ENCODE measurements at places on chromosomes 12 and 14.

GRCh38 chr14:76753541-76754198 is 7.6 kb upstream of the VASH1 start:
- no peak for DNase-seq

DNA sequence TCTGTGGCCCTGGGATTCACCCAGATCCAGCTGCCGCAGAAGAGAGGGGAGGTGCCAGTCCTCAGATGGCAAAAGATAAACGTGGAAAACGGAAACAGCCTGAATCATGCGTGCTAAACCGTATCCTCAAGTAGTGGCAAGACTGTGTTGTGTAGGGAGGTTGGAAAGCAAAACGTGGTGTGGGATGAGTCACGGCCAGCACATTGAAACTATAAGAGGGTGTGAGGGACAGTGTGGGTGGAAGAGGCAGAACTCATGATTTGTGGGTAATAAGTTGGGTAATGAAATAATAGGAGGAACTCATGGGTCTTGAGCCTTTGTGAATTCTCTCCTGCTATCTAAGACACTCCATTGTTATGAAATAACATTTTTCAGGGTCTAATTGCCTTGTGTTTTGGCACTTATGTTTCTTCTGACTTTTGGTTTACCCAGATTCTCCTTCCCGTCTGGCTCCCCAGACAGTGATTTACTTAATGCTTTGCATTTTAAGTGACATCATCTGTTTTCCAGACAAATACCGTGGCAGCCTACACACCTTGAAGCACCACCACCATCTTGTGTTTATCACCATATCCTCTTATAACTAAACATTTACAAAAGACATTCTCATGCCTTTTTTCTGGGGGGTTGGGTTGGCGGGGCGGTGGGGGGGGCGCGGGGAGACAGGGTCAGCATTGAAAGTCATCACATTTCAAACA is 62.3 kb upstream of the PTCSC3 start:
- DNase-seq = no peak

DNA sequence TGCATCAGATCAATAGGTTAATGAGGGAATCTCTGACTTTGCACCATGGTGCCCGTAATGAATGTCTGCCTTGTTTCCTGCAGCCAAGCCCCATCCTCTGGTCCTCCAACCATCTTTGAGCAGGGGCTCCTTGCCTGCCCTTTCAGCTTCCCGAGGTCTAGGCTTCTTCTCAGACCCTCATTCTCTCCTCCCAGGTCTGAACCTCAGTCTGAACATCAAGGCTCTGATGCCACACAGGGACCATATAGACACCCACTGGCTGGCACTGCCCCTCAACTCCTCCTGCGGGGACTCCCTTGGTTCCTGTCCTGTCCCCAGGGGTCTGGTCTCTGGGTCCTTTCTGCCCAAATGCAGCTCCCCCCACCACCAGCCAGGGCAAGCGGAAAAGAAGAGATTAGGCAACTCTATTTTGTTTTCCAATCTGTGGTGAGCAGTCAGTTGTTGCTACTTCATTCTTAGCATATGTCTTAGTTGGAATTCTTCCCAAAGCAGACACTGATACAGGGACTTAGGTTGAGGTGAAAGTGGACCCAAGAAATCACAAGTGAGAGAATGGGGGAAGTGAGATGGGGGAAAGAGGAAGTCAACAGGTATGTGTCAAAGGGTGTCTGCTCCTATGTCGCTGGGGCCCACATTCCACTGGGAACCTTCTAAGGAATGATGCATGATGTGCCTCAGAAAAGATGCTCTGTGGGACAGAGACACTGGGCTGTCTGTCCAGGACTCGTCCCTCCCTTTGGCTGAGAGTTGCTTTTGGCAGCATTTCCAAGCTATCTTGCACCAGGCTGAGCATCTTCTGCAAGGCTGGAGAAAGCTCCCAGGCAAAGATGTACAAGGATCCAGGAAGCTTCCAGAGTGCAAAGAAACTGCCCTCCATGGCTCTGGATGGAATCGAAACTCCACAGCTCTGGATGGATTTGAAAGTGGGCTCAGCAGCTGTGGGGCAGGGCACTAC is 1096.5 kb upstream of the TMEM132C start:
- no peak for DNase-seq

DNA sequence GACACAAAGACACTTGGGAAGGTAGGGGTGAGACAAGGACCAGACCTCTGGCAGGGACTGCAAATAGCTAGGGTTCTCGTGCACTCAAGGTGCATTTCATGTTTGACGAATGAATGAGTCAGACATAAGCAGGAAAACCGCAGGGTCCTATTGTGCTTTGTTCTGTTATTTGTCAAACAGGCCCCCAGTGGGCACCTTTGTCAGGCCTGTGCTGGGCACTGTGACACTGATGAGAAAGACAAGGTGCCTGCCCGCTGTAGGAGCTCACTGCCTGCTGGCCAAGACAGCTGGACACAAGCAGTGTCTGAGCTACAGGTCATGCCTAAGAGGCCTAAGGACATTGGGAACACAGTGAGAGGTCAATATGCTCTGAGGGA is 2.3 kb downstream of the OTUB2 start:
- DNase-seq = no peak

GRCh38 chr12:132660052-132660451 is 27.1 kb downstream of the POLE start:
- DNase-seq = no peak

GRCh38 chr12:22014041-22014782 is 31.8 kb upstream of the CMAS start:
- DNase-seq = no peak

DNA sequence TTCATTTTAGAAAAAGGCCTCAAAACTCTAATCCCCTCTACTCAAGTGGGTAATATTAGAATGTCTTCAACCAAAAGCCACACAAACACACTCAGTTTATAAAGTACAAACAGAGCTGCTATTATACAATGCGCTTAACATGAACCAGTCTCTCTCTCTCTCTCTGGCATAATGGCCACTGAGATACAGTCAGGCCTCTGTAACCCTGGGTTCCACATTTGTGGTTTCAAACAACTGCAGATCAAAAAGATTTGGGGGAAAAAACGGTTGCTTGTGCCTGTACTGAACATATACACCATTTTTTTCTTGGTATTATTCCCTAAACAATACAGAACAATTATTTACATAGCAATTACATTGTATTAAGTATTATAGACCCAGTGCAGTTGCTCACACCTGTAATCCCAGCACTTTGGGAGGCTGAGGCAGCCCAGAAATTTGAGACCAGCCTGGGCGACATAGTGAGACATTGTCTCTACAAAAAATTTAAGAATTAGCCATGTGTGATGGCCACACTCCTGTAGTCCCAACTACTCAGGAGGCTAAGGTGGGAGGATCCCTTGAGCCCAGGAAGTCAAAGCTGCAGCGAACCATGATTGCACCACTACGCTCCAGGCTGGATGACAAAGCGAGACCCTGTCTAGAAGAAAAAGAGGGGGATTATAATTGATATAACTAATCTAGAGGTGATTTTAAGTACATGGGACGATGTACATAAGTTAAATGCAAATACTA is 5.6 kb downstream of the SLC11A2 start:
- DNase-seq = peak; percentile 18

GRCh38 chr12:18689771-18690170 is 48.0 kb downstream of the PLCZ1 start:
- no peak for DNase-seq

GRCh38 chr12:98740751-98741150 is 95.7 kb downstream of the APAF1 start:
- DNase-seq = no peak

GRCh38 chr12:25107920-25108319 is 87.0 kb downstream of the DNAI7 start:
- no peak for DNase-seq

DNA sequence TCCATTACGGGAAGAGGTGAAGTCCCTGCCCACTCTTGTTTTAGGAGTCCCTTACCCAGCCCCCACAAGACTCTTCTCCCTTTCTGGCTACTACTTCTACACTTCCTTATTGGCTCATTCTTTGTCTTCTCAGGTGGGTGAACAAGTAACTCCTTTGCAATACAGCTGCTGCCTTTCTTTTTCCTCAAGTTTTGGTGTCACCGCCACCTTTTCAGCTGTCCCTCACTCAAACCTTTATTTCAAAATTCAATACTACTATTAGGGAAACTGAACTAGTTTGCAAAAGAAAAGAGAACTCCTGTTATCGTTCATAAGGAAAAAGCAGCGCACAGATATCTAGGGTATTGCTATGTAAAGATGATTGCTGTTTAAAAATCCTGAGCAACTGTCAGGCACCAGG is 6.1 kb downstream of the RSRC2 start:
- no peak for DNase-seq

- DNase-seq = no peak
Measured at GRCh38 chr14:105177082-105177481, 4.0 kb downstream of the NUDT14 start.
